ENCODE measurements at places on chromosomes 5 and 9.
A peak's percentile ranks its signal among the peaks of the same experiment; 100 is the strongest.

GRCh38 chr5:120988491-120988890, 524.4 kb downstream of the PRR16 start:
- no peak for DNase-seq

GRCh38 chr9:83432104-83432627, 106.0 kb downstream of the FRMD3 start:
- DNase-seq: peak; percentile 92

DNA sequence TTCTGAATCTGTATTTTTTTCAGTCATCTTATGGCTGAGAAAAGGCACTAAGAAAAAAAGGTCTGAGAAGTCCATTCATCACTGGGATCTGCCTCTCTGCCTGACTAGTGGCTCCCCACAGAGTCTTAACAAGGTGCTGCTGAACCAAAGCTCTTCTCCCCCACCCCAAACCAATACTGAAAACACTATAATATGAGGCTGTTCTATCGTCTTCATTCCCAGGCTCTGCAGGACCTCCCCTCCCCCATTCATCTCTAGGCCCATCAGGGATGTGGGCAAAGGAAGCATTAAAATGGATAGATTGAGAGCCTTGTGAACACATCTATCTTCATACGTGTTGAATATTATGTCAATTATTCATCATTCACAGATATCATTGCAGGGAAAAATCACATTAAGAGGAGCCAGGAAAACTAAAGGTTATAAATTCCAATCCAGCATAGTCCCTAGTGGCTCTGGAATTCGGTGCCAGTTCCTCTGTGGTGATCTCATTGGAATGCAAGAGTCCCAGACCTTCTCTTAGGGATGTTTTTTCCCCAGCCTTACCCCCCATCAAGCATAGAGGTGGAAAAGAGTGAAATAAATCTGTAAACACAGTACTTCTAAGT, 44.3 kb upstream of the GPR151 start:
- DNase-seq: no peak

GRCh38 chr5:14503017-14503680, 78.4 kb upstream of the OTULINL start:
- no peak for DNase-seq

- DNase-seq: no peak
These were observed 7.8 kb upstream of the CCDC192 start for GRCh38 chr5:127695346-127695745.

DNA sequence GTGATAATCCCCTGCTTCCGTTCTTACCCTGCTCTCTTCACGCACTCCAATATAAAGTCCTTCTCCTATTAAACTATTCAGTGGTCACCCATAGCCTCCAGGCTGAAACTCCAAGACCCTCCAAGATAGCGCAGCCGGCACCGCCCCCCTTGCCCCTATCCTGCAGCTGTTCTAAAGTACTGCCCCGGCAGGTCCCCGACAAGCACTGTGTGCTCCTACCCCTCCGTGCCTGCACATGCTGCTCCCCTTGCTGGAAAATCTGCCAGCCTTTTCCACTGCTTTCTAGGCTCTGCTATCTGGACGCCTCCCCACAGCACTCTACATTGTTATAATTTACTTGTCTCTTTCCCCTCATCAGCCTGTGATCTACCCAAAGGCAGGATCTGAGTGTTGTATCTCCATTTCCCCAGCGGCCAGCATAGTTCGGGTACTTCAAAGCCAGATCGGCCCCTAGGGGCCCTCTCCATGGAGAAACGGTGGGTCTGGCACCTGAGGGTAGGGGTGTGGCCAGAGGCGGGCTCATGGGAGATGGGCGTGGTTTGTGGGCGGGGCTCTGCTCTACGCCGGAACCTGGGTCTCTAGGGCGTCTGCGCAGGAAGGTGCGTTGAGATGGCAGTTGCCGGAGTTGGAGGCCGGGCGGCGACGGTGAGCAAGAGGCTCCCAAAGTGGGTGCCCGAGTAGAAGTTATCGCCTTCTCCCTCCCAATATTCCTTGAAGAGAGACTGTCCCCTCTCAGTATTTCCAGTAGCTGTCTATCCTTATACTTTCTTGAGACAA, 83.5 kb upstream of the RUSC2 start:
- DNase-seq: no peak

GRCh38 chr5:88474574-88474973, 205.9 kb upstream of the TMEM161B start:
- no peak for DNase-seq

GRCh38 chr5:145975001-145975360, 38.6 kb downstream of the SH3RF2 start:
- DNase-seq: peak; percentile 87

GRCh38 chr5:137761566-137761965, 7.4 kb upstream of the HNRNPA0 start:
- DNase-seq: no peak

DNA sequence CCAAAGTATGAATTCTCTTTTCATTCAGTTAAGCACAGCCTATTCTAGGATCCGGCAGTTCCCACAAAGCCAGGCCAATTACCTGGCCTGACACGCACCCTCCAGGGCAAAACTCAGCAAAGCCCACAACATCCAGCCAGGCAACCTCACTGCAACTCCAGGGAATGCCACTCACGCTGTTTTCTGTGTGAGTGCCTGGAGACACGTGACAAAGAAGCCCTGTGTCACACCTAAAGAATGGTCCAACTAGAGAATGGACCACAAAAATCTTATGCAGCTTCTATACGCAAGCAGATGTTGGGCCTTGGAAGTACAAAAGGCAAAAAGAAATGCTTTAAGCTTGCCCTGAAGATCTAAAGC, 20.2 kb downstream of the RETREG1 start:
- DNase-seq: no peak

DNA sequence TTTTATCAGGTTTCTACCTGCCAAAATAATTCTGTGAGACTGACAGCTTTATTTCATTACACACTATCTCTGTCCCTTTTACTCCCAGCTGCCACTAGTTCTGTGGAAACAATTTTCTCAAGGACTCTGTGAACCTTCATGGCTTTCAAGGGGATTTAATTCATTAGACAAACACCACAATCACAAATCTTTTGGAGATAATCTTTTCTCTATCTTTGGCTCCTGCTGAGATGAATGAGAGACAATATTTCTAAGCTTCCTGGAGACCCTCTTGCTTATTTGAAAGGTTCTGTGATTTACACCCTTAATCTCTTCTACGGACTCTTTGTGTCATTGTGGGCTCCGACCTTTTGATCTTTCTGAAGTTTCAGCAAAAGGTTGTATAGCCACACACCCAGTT, 222.6 kb downstream of the PRDM9 start:
- DNase-seq: no peak

- no peak for DNase-seq
These were observed 30.5 kb downstream of the CNTFR start for GRCh38 chr9:34558919-34559623.

- no peak for DNase-seq
These were observed 127.2 kb downstream of the PDE8B start for GRCh38 chr5:77337686-77338085.

DNA sequence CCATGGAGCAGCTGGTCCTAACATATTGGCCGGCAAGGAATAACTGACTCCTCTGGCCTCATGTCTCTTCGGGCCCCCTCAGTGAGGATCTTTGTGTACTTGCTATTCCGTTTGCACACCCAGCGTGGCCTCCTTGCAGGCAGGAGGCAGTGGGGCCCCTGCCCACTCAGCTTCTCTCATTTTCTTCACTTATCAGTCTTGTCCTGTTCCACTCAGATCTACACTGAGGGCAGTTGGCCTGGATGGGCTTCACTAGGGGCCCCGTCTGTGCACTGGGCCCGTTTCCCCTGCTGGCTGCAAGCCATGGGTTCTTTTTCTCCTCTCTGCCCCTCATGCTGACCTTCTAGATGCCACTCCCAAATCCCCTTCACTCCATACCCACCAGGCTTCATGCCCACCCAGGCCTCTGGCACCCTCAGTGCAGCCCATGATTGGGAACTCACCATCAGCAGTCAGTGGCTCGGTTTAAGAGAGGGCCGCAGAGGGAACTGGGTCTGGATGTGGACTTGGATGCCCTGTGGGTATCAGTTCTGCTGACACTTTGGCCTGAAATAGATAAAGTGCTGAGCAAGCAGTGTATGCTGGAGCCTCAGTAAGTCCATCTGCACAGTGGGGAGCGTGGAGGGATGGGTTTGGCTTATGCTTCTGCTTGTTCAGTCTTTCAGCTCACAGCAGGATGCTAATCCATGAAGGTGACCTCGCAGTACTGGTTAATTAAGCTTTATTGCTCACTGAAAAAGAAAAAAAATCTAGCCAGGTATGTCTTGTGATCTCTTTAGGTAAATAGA, 57.9 kb downstream of the ERBIN start:
- no peak for DNase-seq

DNA sequence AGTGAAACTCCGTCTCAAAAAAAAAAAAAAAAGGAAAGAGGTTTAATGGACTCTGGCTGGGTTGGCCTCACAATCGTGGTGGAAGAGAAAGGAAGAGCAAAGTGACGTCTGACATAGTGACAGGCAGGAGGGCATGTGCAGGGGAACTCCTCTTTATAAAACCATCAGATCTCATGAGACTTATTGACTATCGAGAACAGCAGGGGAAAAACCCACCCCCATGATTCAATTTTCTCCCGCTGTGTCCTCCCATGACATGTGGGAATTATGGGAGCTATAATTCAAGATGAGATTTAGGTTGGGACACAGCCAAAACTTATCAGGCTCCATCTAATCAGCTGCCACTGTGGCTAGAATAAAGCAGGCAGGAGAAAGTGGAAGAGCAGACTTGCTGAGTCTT, 610.4 kb upstream of the NUDT12 start:
- DNase-seq: no peak

- no peak for DNase-seq
These were observed 1.9 kb upstream of the SLC44A1 start for GRCh38 chr9:105242557-105242956.

DNA sequence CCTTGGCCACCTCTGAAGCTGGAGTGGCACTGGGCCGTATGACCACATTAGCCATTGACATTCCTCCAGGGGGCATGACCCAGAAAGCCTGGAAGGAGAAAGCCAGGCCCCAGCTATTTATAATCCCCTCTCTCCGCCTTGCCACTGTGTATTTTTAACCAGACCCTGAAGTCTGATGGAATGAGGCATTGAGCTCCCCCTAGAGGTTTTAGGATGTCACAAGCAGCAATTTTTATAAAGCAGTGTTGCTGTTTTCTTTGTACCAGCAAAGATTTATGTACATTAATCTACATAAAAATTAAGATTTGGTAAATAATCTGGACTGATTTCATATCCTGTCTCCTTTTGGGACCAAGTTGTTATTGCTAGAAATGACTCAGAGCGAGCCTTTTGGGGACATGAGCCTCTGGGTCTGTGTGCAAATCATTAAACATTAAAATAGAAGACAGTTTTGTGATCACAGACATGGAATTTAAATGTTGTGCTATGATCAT, 127.1 kb downstream of the TRIO start:
- no peak for DNase-seq

GRCh38 chr5:5341531-5342292, 80.8 kb upstream of the ICE1 start:
- no peak for DNase-seq

DNA sequence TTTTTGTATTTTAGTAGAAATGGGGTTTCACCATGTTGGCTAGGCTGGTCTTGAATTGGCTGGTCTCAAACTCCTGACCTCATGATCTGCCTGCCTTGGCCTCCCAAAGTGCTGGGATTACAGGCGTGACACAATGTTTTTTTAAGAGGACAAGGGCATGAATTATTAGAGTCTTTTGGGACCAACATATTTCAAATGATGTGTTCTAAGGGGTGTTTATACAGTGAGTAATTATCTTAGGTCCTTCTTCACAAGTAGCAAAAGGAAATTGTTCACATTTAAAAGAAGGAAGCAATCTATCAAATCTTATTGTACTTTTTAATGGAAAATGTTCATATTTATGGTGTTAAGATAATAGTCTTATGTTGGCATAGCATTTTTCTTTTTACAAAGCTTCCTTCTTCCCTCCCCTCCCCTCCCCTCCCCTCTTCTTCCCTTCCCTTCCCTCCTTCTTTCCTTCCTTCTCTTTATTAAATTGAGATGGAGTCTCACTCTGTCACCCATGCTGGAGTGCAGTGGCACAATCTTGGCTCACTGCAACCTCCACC, 6.7 kb downstream of the GNG10 start:
- no peak for DNase-seq

GRCh38 chr5:6236858-6237481, 141.4 kb downstream of the MED10 start:
- peak; percentile 8 for DNase-seq

- no peak for DNase-seq
These were observed 280.2 kb downstream of the CDK5RAP2 start for GRCh38 chr9:120299785-120300184.

- DNase-seq: peak; percentile 74
These were observed 71.7 kb upstream of the WWC1 start for GRCh38 chr5:168219515-168220410.

DNA sequence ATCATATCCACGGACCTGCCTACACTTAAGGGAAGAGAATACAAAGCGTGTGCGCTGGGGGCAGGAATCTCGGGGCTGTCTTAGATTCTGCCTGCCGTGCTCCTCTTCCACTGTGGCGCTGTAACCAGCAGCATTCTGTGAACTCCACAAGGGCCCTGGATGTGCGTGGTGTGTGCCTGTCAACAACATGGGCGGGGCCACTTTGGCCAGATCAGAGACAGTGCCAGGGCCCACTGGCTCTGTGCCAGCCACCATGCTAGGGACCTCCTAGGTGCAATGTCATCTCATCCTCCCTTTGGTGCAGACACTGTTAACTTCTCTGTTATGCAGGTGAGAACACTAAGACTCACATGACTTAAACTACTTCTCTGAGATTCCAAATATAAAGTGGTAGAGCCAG, 113.7 kb downstream of the COL23A1 start:
- no peak for DNase-seq

All from ascending aorta (tissue), 2 donors.